ENCODE measurements at places on chromosomes 11 and 22. TPM values are rescaled to one million over a fixed set of nuclear protein-coding genes. Genes with fewer than 3 reads are reported as not detected.
A peak's percentile ranks its signal among the peaks of the same experiment; 100 is the strongest.

GRCh38 chr11:74849525-74850391 lies 99.1 kb downstream of the XRRA1 start:
- DNase-seq, result no peak

GRCh38 chr22:44261861-44262595 lies 50.7 kb downstream of the SHISAL1 start:
- no peak for DNase-seq

- DNase-seq, result no peak
Observed at GRCh38 chr22:34096770-34097169, 176.5 kb upstream of the LARGE1 start.

- no peak for DNase-seq
Observed at GRCh38 chr11:60699284-60699691, at the start of gene MS4A8. TSS of gene MS4A8 (plus strand) at chr11:60699612. CDS start at chr11:60700861, 1,249 bp downstream.

DNA sequence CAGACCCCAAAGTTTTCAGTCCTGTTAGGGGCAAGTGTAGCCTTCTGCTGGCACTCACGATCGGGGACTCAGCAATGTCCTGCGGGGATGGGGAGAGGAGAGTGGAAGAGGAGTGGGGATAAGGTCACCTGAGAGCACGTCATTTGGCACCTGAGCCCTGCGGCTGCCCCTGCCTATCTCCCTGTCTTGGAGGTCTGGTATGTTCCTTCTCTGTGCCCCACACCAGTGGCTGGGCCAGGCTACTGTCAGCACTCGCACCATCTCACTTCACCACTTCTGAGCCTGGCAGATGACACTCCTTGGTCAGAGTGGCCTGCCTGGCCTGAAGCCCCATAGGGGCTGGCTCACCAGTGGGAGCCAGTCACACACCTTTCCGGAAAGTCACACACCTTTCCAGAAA lies 20.1 kb upstream of the CHADL start:
- no peak for DNase-seq

The MS4A15 gene
- not detected for polyA plus RNA-seq

GRCh38 chr11:115895594-115895993 lies 391.4 kb upstream of the CADM1 start:
- no peak for DNase-seq

The FGF4 gene
- polyA plus RNA-seq, result not detected

The SCN2B gene
- not detected for polyA plus RNA-seq

The RFPL1 gene
- 0.14 TPM for polyA plus RNA-seq

DNA sequence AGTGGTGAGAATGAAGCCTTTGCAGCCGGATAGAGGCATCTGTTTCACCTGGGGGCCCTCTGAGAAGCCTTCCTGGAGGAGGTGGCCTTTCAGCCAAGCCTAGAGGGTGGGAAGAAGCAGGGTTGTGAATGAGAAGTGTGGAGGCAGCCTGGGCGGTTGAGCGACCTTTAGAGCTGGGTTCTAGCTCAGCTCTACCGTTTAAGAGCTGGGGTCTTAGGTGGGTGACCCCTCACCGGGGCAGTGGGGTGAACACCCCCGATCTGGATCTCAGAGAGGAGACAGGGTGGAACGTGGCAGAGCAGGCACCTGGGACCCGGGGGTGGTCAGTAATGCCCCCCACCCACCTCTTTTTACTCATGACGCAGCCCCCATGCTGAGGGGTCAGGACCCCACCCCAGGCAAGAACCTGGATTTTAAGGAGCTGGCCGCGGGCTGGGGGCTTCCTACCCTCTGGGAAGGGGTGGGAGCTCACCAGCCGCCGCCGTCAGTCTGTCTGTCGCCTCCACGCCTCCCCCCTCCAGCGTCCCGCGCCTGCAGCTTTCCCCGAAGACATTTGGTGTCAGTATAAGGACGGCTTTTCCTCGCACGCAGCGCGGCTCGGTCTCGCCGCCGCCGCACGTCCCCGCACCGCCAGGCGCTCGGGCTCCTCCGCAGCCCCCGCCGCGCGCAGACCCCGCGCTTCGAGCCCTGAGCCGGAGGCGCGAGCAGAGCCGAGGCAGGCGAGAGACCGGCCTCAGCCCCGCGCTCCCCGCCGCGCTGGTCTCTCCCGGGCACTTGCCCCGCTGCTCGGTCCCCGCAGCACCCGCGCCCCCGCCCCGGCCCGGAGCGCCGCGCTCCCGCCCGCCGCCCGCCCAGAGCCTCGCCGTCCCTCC lies 13.3 kb upstream of the CACNA1I start:
- DNase-seq, result peak; percentile 66

The DDIAS gene
- 1.3 TPM for polyA plus RNA-seq

- DNase-seq, result no peak
Observed at GRCh38 chr11:18485913-18486528, 30.4 kb downstream of the LDHAL6A start.

DNA sequence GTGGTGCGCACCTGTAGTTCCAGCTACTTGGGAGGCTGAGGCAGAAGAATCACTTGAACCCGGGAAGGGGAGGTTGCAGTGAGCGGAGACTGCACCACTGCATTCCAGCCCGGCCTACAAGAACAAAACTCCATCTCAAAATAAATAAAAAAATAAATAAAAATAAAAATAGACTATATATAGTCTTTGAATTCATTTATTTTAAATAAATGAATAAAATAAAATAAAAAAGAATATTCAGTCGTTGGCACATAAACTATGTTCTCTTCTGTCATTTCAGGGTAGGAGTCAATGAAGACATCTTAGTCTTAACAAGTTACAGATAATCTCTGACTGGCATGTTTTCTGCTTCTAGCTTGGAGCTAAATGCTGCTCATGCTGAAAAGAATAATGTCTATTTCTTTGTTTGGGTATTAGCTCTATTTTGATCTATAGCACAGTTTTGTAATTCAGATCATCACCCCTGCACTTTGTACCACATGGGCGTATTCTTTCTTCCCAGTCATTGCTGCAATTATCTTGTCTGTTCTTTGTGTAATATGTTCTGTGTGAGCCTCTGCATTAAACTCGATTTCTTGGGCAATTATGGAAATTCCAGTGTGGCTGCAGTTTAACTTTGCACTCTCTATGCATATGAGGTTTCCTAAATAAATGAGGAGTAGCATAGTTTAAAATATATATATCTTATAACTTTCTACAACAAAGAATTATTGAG lies 1.4 kb upstream of the MS4A14 start:
- DNase-seq, result no peak

- DNase-seq, result no peak
Observed at GRCh38 chr11:130673698-130674097, 225.3 kb downstream of the ADAMTS15 start.

DNA sequence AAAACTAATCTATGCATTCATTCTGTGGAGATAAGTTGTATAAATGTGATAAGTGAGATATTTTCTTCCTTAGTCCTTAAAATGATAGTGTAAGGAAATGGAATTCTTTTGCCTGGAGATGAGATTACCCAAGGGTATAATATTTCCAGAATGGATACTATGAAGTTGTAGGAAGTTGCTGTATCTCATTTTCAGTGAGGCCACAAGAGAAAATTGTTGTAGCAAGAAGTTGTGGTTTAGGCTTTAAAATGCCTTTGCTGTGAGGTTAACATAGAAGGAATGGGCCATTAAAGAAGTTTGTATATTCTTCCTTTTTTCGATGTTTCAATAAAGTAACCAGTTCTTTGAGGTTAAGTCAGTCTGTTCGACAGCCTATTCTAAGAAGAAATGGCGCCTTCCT lies 50.7 kb upstream of the LIN7C start:
- no peak for DNase-seq

The PTPRCAP gene
- 670 TPM for polyA plus RNA-seq

The SLC22A9 gene
- polyA plus RNA-seq, result not detected

The CAPN5 gene
- polyA plus RNA-seq, result 5.8 TPM

GRCh38 chr22:28904211-28904896 lies 21.0 kb downstream of the ZNRF3 start:
- no peak for DNase-seq

GRCh38 chr11:87463486-87464102 lies 425.9 kb downstream of the TMEM135 start:
- no peak for DNase-seq

The SLC15A3 gene
- 0.85 TPM for polyA plus RNA-seq

The RBFOX2 gene
- 0.39 TPM for polyA plus RNA-seq

GRCh38 chr11:96341211-96342013 lies 1.6 kb downstream of the MAML2 start:
- peak; percentile 63 for DNase-seq

GRCh38 chr11:90512846-90513245 lies 290.0 kb upstream of the CHORDC1 start:
- no peak for DNase-seq

DNA sequence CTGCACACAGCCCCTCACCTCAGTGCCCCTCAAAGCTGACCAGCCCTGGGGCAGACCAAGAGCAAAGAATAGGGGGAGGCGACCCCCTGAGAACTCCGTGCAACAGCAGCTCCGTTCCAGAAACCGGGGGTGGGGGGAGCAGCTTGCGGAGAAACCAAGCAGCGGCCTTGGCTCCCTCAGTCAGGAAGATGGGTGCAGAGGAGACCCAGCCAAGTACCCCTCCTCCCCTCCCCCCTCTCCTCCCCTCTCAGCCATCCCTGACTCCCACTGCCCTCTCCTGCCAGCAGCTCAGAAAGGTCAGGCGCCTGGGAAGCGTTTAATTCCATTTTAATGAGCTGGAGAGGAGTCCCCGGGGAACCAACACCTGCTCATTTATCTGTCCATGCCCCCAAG lies 78.9 kb downstream of the PDE2A start:
- DNase-seq, result no peak

The IFITM10 gene
- not detected for polyA plus RNA-seq

The CARD10 gene
- polyA plus RNA-seq, result not detected
